ENCODE measurements at places on chromosomes 3 and 15.

- no peak for DNase-seq
Observed at GRCh38 chr15:62430056-62430455, 265.0 kb upstream of the C2CD4B start.

DNA sequence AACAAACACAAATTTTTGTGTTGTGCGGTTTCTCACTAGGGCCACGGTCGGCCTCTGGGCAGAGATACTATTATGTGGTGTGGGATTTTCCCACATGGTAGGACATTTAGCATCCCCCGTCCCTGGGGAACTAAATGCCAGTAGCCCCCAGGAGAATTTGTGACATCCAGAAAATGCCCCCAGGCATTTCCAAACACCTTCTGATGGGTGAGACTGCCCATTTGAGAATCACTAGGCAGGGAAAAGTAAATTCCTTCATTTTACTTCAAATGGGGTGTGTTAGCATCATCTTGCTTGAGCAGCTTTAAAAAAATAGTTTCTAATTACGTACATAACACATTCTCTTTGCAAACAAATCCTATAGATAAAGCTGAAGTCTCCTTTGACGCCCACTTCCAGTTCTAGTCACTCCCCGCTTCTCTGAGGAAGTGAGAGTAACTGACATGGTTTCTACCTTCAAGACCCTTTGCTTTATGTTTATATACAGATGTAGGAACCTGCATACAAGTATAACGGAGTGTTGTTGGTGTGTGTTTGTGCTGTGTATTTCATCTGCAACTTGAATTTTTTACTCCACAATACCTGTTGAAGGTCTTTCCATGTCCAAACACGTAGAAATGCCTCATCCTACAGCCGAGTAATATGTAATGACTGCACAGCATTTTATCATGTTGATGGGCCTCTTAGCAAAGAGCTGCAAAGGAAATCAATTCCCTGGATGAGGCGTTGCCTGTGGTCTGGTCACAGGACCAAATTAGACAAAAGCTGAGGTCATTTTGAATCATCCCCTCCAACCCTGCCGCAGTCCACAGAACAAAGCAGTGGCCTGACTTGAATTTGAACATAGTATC is 31.4 kb upstream of the ZBTB38 start:
- DNase-seq = no peak

GRCh38 chr15:53872410-53872809 is 105.8 kb upstream of the UNC13C start:
- DNase-seq = no peak

DNA sequence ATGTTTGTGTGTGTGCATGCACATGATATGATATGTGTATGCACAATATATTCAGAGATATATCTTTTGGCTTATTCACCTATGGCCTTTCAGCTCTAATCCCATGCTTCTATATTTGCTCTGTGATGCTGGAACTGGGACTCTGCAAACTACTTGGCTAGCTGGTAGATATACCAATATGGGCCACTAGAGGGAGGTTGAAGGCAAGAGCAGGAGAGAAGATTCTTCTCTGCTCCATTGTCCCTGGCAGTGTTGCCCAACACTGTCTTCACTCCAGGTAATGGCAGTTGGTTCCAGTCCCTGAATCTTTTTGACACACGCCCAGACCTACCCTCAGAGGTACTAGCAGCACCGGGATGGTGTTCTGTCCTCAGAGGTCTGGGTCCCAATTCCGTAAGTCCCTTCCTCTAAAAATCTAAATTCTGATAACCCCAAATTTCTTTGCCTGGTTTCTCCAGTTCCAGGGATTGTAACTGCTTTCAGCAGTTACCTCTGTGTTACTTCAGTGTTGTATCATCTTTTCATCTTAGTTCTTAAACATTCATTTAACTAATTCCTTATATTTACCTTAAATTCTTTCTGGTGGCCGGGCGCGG is 44.7 kb downstream of the GTPBP8 start:
- DNase-seq = no peak

- DNase-seq = no peak
Observed at GRCh38 chr15:99180086-99180963, 69.1 kb downstream of the TTC23 start.

- DNase-seq = no peak
Observed at GRCh38 chr3:71651625-71652024, 68.1 kb upstream of the FOXP1 start.

DNA sequence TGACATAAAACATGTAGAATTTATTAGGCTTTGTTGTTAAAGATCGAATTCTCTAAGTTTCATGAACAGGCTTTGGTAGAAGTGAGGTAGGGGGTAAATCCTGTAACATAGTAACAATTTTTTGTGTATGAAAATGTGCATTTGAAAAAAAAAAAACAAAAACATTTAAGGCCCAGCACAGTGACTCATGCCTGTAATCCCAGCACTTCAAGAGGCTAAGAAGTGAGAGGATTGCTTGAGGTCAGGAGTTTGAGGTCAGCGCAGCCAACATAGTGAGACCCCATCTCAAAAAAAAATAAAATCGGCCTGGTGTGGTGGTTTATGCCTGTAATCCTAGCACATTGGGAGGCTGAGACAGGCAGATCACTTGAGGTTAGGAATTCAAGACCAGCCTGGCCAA is 26.8 kb upstream of the PPP4R2 start:
- DNase-seq = no peak

GRCh38 chr3:98536456-98537017 is 4.8 kb downstream of the GPR15 start:
- no peak for DNase-seq

DNA sequence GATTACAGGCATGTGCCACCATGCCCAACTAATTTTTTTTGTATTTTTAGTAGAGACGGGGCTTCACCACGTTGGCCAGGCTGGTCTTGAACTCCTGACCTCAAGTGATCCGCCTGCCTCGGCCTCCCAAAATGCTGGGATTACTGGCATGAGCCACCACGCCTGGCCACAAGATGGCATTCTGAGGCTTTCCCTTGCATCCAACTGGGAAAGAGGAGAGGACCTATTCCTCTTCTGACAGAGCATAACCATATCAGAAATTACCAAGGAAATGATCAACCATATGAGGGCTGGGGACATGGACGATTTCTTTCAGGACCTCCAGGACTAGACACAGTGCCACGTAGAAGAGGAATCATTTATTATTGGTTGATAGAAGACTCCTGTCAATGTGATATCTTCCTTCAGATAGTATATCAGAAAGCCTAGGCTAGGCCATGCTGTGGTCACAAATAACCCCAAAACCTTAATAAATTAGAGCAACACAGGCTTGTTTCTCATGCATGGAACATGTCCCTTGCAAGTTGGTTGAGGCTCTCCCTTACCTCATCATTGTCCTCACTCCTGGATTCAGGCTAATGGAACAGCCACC is 372.3 kb upstream of the IL12A start:
- DNase-seq = no peak

DNA sequence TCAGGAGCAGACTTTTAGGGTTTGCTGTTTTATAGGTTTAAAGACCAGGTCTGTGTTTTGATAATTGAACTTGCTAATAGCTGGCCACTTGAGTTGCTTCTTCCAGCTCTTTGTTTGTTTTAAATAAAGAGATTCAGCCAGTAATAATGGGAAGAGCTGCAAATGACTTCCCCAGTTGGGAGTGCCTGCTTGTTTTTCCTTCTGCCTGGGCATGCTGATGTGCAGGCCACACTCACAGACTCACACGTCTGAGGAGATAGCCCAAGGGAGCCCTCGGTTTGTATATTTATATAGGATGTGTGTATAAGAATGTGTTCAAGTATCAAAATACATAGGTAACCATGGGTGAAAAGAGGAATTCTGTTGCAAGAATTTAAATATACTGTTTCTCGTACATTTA is 78.2 kb upstream of the BOC start:
- DNase-seq = no peak

- DNase-seq = no peak
Observed at GRCh38 chr3:73324203-73325155, 263.0 kb downstream of the EBLN2 start.

GRCh38 chr3:39727415-39727814 is 82.0 kb upstream of the MYRIP start:
- DNase-seq = no peak

- DNase-seq = no peak
Observed at GRCh38 chr3:172630316-172630715, 80.6 kb downstream of the NCEH1 start.

GRCh38 chr3:98563661-98564281 is 29.6 kb downstream of the CPOX start:
- no peak for DNase-seq

DNA sequence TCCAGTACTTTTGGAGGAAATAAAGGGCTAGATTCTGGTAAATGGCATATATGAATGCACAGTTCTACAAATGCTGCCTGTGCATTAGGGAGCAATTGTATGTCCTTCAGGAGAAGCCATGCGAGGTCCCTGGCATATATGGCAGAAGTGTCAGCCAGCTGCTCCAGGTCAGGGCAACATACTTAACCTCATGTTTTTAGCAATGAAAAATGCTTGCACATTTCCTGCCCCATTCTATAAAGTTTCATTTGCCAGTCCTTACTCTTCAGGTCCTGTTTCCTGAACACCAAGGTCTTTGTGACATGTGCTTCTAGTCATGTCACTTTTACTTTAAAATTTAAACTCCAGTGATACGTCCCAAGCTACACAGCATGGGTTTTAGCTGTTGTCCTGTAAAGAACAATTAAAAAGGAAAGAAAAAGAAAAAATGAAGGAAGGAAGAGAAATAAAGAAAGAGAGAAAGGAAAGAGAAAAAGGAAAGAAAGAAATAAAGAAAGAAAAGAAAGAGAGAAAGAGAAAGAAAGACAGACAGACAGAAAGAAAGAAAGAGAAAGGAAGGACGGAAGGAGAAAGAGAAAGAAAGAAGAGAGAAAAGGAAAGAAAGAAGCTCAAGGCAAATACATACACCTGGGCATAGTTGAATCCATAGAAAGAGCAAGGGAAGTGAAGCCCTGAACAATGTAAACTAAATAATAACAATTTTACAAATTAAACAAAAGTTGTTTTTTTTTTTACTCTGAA is 20.1 kb upstream of the PTX3 start:
- no peak for DNase-seq

DNA sequence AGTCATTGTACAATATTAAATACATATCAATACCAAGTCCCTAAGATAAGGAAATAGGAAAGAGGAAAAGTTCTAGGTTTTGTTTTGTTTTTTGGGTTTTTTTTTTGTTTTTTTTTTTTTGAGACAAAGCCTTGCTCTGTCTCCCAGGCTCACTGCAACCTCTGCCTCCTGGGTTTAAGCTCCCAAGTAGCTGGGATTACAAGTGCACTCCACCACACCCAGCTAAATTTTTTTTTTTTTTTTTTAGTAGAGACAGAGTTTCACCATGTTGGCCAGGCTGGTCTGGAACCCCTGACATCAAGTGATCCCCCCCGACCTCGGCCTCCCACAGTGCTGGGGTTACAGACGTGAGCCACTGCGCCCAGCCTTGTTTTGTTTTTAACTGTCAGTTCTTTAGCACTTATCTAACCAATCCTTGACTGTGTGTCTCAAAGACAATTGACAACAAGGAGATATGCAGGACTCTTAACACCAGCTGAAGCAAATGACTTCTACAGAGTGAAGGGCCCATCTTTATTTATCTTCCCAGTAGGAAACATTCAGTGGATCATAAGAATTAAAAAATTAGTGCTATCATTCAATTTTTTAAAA is 100.0 kb upstream of the RAP2B start:
- no peak for DNase-seq

GRCh38 chr15:69731081-69731330 is 278.4 kb downstream of the RPLP1 start:
- DNase-seq = no peak

- DNase-seq = no peak
Observed at GRCh38 chr3:172137287-172138192, 98.2 kb downstream of the FNDC3B start.

GRCh38 chr3:154758109-154758868 is 321.8 kb upstream of the MME start:
- DNase-seq = no peak

DNA sequence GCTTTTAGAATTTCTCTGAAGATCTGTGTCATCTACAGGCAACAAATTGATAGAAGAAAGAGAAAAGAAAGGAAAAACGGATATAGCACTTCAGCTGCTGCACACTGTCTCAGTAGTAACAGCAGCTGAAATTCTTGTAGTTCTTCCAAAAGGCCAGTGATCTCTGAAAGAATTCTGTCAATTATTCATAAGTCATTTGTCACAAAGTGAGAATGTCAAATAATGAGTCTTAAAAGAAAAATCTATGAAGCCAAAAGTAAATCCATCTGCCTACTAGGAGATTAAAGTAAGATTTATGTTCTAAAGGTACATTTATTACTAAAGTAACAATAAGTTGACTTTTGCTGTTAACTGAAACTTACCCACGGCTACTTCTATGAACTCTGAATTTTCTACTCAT is 24.6 kb downstream of the IFT80 start:
- DNase-seq = no peak

GRCh38 chr3:10552631-10552943 is 47.2 kb upstream of the ATP2B2 start:
- no peak for DNase-seq

DNA sequence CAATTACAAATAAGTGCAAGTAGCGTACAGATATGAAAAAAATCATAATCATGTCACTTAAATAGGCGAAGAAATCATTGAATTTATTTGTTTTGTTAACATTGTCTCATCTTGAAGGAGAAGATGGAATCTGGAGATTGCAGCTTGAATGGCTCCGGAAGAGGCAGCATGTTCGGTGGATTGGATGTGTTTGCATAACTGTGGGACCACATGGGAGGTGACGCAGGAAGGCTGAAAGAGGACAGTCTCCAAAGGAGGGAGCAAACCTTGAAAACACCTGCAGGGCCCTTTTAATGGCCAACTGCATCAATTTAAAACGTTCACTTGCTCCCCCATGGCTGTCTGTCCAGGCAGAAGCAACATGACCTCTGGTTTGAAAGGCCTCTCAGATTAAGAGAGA is 61.3 kb downstream of the CHL1 start:
- DNase-seq = no peak

DNA sequence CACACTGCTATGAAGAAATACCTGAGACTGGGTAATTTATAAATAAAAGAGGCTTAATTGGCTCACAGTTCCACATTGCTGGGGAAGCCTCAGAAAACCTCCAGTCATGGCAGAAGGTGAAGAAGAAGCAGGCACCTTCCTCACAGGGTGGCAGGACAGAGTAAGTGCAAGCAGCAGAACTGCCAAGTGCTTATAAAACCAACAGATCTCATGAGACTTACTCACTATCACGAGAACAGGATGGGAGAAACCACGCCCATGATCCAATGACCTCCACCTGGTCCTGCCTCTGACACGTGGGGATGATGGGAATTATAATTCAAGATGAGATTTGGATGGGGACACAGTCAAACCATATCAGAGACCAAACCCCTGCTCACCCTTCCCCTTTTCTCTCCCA is 75.0 kb downstream of the TRIM69 start:
- DNase-seq = no peak

- DNase-seq = no peak
Observed at GRCh38 chr3:148329481-148330235, 368.0 kb upstream of the AGTR1 start.

DNA sequence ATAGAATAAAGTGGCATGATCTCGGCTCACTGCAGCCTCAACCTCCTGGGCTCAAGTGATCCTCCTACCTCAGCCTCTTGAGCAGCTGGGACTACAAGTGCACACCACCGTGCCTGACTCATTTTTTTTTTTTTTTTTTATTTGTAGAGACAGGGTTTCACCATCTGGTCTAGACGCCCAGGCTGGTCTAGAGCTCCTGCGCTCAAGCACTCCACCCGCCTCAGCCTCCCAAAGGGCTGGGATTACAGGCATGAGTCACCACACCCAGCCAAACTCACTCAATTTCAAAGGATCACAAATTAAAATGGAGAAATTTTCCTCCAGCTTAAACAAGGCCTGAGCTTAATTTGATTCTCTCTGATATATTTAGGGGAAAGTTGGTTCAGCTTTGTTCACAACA is 27.3 kb upstream of the NMB start:
- no peak for DNase-seq

GRCh38 chr15:55589287-55589686 is 1.1 kb upstream of the PYGO1 start:
- no peak for DNase-seq
